MCF 10A (cell line): ENCODE measurements at places on chromosomes 6 and 20. TPM values are rescaled to one million over a fixed set of nuclear protein-coding genes. Genes with fewer than 3 reads are reported as not detected.

The BPIFB2 gene
- not detected in 2 replicates for total RNA-seq

The HCRTR2 gene
- total RNA-seq, result not detected in 2 replicates

The CALHM6 gene
- total RNA-seq, result not detected in 2 replicates

The TPBG gene
- 72.9 and 96.9 TPM in 2 replicates for total RNA-seq

The FAM110A gene
- 9.2 and 13.6 TPM in 2 replicates for total RNA-seq
